Peyer's patch (tissue), 4 donors: ENCODE measurements at places on chromosomes 2 and 18. TPM values are rescaled to one million over a fixed set of nuclear protein-coding genes. Genes with fewer than 3 reads are reported as not detected.

Gene HNMT
- 12.8 TPM for total RNA-seq

Gene USP40
- total RNA-seq: 52.0 TPM

Gene CMPK2
- 7.4 TPM for total RNA-seq

- no peak overlapping the region for H3K4me3 ChIP-seq
- H3K36me3 ChIP-seq: no peaks in the 10 kb centered on the region
- no peaks in the 10 kb centered on the region for H3K27me3 ChIP-seq
- H3K4me1 ChIP-seq: no peaks in the 10 kb centered on the region
- H3K27ac ChIP-seq: no peak overlapping the region
Observed at GRCh38 chr2:202717598-202718310, 83.0 kb downstream of the FAM117B start.

GRCh38 chr18:67710639-67711038, 194.1 kb upstream of the DSEL start:
- no peaks in the 10 kb centered on the region for H3K27me3 ChIP-seq
- no peak overlapping the region for H3K27ac ChIP-seq
- no peaks in the 10 kb centered on the region for H3K36me3 ChIP-seq

Gene C2orf15
- total RNA-seq: 7.1 TPM

Gene TRABD2A
- total RNA-seq: 85.4 TPM

Gene KHK
- total RNA-seq: 40.4 TPM

Gene MEP1B
- total RNA-seq: 497 TPM

Gene GCKR
- total RNA-seq: 0.94 TPM

- H3K27me3 ChIP-seq: no peaks in the 10 kb centered on the region
- no peaks in the 10 kb centered on the region for H3K4me1 ChIP-seq
- peaks cover 5% of the 10 kb centered on the region for H3K36me3 ChIP-seq
- peak overlapping the region; percentile 92 for H3K4me3 ChIP-seq
- no peak overlapping the region for H3K27ac ChIP-seq
Observed at GRCh38 chr18:79952456-79952995, 1.1 kb upstream of the SLC66A2 start.

GRCh38 chr2:67384123-67384822, 12.9 kb upstream of the ETAA1 start:
- no peaks in the 10 kb centered on the region for H3K36me3 ChIP-seq
- no peaks in the 10 kb centered on the region for H3K4me1 ChIP-seq
- no peak overlapping the region for H3K27ac ChIP-seq
- no peak overlapping the region for H3K4me3 ChIP-seq

DNA sequence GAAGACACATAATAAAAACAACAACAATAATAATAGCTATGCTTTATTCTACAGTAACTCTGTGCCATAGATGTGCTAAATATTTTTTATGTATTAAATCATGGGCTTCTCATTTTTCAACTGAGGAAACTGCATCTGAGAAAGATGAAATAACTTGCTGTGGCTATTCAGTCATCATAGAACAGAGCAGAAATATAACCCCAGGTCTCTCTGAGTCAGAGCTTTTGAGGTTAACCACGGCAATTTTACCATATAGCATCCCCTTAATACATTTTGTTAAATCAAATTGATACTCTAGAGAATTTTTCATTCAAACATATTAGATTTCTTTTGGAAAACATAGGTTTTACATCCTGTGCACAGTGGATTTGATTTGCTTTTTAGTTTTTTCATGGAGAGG, 586.6 kb upstream of the KLHL29 start:
- no peak overlapping the region for H3K27ac ChIP-seq
- H3K4me3 ChIP-seq: no peak overlapping the region
- no peaks in the 10 kb centered on the region for H3K36me3 ChIP-seq
- no peaks in the 10 kb centered on the region for H3K27me3 ChIP-seq
- DNase-seq: no peak
- no peaks in the 10 kb centered on the region for H3K4me1 ChIP-seq

- peak; percentile 27 for DNase-seq
- no peaks in the 10 kb centered on the region for H3K36me3 ChIP-seq
- H3K27me3 ChIP-seq: no peaks in the 10 kb centered on the region
- H3K4me3 ChIP-seq: no peak overlapping the region
- no peak overlapping the region for H3K27ac ChIP-seq
Observed at GRCh38 chr2:144382849-144383248, 137.1 kb downstream of the ZEB2 start.

DNA sequence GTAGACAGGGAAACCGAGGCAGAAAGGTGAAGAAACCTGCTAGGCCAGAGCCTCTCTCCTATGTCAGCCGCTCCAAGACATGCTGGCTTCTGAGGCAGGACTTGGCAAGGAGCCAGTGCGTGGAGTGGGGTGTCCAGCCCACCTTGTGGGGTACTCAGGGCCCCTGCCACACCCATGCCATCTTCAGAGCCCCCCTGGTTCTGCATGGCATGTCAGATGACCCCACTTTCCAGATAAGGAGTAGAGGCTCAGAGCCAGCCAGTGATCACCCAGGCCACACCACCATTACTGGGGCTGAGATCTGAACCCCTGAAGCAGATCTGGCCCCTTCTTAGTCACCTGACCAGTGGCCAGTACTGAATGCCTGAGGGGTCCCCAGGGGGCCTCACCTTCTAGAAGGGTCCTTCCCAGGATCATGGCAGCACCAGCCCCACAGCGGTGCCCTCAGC, 14.7 kb downstream of the CROCC2 start:
- no peaks in the 10 kb centered on the region for H3K36me3 ChIP-seq
- H3K27me3 ChIP-seq: no peaks in the 10 kb centered on the region
- DNase-seq: no peak
- H3K27ac ChIP-seq: peak overlapping the region; percentile 62
- no peaks in the 10 kb centered on the region for H3K4me1 ChIP-seq

- H3K4me1 ChIP-seq: no peaks in the 10 kb centered on the region
- H3K27me3 ChIP-seq: no peaks in the 10 kb centered on the region
- H3K27ac ChIP-seq: no peak overlapping the region
- no peak for DNase-seq
- H3K4me3 ChIP-seq: no peak overlapping the region
- no peaks in the 10 kb centered on the region for H3K36me3 ChIP-seq
Observed at GRCh38 chr2:215140166-215140707, 1.8 kb upstream of the ABCA12 start.

Gene THSD7B
- 0.83 TPM for total RNA-seq

GRCh38 chr2:43225788-43226557, 433 bp downstream of the ZFP36L2 start:
- H3K4me1 ChIP-seq: no peaks in the 10 kb centered on the region
- no peaks in the 10 kb centered on the region for H3K27me3 ChIP-seq
- peak overlapping the region; percentile 100 for H3K27ac ChIP-seq
- H3K36me3 ChIP-seq: peaks cover 4% of the 10 kb centered on the region
- peak; percentile 86 for DNase-seq

DNA sequence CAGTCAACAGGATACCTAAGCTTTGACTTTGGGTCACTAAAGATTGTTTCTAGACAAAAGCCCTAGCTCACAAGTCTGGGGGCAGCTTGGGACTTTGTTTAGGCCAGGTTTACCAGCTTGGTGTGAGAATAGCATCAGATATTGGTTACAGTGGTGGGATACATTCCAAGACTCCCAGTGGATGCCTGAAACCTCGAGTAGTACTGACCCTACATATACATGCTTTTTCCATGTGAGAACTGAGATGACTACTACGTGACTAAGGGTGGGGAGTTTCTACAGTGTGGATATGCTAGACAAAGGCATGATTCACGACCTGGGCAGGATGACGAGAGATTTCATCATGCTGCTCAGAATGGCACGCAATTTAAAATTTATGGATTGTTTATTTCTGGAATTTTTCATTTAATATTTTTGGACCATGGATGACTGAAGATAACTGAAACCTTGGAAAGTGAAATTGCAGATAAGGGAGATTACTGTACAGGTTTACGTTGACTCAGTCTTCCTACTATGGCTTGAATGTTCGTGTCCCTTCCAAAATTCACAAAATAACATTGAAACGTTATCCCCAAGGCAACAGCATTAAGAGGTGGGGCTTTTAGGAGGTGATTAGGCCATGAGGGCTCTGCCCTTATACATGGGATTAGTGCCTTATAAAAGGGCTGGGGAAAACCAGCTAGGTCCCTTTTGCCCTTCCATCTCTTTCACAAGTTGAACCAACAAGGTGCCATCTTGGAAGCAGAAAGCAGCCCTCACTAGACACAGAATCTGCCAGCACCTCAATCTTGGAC, 50.2 kb upstream of the CTAGE1 start:
- DNase-seq: no peak
- H3K27ac ChIP-seq: no peak overlapping the region
- H3K27me3 ChIP-seq: no peaks in the 10 kb centered on the region
- no peaks in the 10 kb centered on the region for H3K36me3 ChIP-seq
- no peak overlapping the region for H3K4me3 ChIP-seq

Gene CPO
- 585 TPM for total RNA-seq

DNA sequence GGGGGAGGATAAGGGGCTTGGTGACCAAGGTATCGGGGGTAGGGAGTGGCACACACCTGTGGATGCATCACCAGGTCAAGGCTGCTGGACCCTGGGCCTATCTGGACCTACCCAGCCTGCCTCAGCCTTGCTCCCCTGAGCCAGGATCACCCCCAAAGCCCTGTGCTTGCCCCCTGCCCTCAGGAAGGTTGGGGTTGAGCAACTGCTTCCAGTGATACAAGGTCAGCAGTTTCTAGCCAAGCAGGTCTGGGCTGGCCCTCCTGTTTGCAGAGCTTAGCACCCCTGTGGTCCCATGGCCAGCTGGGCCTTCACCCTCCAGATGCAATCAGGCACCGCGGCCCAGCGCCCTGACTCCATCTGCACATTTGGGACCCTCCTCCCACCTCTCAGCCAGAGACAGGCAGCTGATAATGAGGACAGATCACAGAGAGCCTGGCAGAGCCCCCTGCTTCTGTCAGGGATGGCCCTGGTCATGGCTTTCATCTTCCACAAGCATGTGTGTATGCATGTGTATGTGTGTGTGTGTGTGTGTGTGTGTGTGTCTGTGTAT, 154.6 kb downstream of the TFCP2L1 start:
- no peaks in the 10 kb centered on the region for H3K36me3 ChIP-seq
- H3K27ac ChIP-seq: no peak overlapping the region
- H3K27me3 ChIP-seq: no peaks in the 10 kb centered on the region
- DNase-seq: no peak

Gene RNF152
- 17.3 TPM for total RNA-seq

DNA sequence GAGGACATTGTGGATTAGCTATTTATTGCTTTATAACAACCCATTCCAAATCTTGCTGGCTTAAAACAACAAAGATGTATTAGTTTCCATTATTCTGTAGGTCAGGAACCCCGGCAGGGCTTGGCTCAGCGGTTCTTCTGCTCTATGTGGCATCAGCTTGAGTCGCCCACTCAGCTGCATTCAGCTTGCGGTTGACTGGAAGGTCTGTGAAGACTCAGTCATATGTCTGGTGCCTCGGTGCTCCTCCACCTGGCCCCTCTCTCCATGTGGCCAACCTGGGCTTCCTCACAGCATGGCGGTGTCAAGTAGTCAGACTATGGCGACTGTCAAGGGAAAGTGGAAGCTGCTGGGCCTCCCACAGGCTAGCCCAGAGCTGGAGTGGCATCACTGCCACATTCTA, 48.6 kb downstream of the EMILIN2 start:
- H3K4me1 ChIP-seq: no peaks in the 10 kb centered on the region
- no peak overlapping the region for H3K4me3 ChIP-seq
- no peak overlapping the region for H3K27ac ChIP-seq
- H3K27me3 ChIP-seq: no peaks in the 10 kb centered on the region
- DNase-seq: no peak

DNA sequence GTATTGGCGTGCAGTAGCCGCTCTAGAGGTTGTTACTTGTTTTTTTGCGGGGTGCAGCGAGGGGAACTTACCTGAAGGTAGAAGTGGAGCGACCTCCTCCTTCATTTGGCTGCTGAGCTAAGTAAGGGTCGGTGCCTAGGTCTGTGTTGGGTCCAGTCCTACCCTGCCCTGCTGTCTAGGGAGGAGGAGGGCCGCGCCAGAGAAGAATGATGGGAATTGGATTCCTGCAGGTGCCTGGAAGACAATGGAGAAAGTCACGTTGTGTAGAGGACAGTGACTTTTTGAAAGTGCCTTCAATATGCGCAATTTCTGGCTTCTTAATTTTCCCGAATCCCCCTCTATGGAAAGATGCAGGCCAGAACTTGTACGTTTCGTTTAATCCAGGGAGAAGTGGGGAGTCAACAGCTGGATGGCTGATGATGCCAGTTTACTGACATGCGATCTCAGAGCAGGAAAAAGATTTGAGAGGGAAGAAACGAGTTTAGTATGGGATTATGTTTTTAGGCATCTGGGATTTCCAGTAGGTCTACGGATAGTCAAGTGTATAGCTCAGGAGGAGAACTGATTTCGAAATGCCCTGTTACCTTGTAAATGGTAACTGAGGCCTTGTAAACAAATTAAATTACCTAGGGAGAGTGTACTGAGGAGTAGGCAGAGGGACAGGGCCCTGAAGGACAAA, 653 bp downstream of the MRPS9 start:
- H3K4me1 ChIP-seq: no peaks in the 10 kb centered on the region
- no peak for DNase-seq
- no peaks in the 10 kb centered on the region for H3K27me3 ChIP-seq
- peak overlapping the region; percentile 98 for H3K4me3 ChIP-seq
- H3K36me3 ChIP-seq: no peaks in the 10 kb centered on the region
- H3K27ac ChIP-seq: peak overlapping the region; percentile 79
